ENCODE measurements at places on chromosomes 16 and 17.

- DNase-seq, result no peak
Observed at GRCh38 chr17:76995387-76996105, 127.3 kb downstream of the MGAT5B start.

GRCh38 chr16:67534431-67534830 is 5.8 kb downstream of the RIPOR1 start:
- no peak for DNase-seq

DNA sequence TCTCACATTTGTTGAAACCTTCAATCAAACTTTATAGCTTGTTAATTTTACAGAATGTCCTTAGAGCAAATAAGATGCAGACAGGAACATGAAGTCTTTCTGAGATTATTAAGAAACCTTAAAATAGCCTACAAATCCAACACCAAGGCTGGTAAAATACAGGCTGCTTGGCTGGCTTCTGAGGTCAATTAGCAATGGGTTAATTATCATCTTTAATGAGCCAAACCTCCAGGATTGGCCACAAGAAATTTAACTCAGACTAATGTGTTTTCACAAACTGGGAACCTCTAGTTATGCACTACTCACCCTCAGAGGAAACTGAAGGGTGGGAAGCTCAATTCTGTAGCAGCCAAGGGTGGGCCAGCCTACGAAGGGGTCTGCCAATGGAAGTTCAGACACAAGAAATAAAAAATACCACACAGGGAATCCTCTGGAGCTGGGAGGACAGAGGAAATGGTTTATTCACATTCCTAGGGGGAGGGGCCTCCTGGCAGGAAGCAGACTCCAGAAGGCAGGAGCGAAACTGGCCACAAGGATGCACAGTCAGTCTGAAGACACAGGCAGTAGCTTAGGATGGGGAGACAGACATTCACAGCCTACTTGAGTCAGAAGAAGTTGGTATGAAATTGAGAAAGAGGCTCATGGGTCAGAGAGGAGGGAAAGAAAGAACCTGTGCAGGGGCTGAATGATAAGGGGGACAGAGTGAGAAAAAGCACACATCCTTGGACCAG is 36.1 kb downstream of the HIC1 start:
- no peak for DNase-seq

- no peak for DNase-seq
Observed at GRCh38 chr17:65920996-65921395, 270.9 kb downstream of the CEP112 start.

- no peak for DNase-seq
Observed at GRCh38 chr16:27285676-27286196, 17.2 kb upstream of the NSMCE1 start.

- DNase-seq, result no peak
Observed at GRCh38 chr17:70420861-70421445, 251.6 kb downstream of the KCNJ2 start.

- DNase-seq, result no peak
Observed at GRCh38 chr16:84020353-84020752, 22.2 kb downstream of the SLC38A8 start.

DNA sequence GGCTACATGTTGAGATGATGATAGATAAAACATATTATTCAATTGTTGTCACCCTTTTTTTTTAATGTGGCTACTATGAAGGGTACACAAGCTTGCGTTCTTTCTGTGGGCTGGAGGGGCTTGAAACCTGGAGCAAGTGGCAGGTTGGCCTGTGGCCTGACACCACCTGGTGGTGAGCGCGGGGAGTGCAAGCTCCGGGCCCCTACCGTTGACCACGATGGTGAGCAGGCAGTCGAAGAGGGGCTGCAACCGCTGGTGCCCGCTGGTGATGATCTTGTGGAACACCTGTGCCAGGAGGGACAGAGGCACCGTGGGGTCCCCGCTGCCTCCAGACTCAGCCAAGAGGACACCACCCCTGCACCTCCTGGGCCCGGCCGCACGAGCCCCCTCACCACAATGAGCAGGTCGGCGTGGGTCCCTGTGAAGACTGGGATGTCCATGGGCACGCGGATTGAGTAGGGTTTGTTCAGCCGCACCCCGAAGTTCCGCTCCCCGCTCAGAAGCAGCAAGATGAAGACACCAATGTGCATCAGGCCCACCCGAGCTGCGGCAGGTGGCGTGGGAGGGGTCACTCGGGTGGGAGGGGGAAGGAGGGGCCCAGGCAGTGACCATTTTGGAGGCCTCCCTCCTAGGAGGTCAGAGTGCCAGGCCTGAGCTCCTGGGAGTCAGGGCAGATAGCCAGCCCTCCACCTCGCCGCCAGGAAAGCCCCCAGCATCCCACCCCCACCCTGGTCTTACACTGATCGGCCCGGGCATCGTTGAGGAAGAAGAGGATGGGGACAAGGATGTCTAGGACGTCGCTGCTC is 14.4 kb downstream of the HID1 start:
- no peak for DNase-seq

- DNase-seq, result no peak
Observed at GRCh38 chr16:64754279-64754678, 367.6 kb downstream of the CDH11 start.

DNA sequence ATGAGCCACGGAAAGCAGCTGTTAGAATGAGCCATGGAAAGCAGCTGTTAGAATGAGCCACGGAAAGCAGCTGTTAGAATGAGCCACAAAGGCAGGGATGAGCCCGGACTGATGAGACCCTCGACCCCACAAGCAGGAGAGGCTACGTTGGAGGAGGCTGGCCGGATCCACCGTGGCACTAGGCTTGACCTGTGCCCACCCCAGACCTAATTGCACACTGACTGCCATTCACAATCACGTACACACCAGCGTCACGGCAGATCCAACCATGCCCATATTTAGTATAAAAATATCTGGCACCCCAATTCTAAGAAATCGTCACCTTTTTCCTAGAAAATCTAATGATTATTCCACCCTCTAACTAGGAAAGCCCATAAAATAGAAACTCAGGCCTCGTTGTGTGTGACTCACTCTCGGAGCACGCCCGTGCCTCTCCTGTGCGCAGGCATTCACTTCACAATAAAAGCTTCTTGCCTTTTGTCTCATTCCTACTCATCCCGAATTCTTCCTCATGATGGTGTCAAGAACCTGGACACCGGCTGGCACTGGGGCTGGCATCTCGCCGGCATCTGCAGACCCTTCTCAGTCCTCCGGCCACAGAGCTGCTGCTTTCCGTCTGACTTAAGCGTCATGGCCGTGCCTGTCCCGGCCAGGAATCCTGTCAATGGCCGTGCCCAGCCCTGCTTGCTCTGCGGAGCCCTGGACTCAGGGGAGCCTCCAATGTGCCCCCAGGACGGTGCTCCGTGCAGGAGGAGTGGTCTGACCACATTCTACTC is 5.5 kb upstream of the SECTM1 start:
- DNase-seq, result no peak

GRCh38 chr16:85750146-85750826 is 610 bp downstream of the C16orf74 start:
- no peak for DNase-seq

- DNase-seq, result no peak
Observed at GRCh38 chr17:55224746-55225145, 40.0 kb upstream of the HLF start.

DNA sequence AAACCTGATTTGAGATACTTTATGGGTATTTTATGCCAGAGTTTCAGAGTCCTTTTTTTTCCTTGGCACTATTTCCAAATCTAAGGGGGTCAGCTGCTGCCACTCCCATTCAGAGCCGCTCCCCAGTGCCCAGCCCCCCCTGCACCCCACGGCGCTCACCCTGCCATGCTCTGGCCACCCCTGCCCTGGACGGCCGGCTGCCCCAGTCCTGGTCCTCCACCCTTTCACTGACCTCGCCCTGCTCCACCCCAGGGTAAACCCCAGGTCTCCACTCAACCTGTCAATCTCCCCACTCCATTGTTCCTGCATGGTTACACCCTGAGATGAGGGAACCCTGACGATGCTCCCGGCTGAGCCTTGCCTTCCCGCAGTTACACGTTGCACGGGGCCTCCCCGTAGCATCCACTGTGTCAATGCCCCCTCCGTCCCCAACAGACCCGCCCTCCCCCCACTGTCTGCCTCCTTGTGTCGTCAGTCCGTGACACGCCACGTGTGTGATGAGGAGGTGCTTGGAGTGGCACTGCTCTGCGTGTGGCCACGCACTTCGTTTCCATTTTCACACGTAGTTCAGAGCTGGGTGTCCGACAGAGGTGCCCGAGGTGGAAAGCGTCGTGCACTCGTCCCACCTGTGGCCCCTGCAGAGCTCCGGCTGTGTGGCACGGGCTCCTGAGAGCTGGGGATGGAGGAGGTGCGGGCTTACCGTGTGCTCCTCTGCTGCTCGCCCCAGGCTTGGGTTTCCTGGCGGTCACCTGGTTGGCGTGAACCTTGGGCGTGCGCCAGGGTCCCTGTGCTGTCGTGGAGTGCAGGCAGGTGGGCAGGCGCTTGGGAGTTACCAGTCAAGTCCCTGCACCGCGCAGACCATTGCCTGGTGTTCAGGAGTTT is 116.5 kb downstream of the BANP start:
- DNase-seq, result no peak

GRCh38 chr16:14549789-14550153 is 80.3 kb downstream of the PARN start:
- DNase-seq, result no peak

DNA sequence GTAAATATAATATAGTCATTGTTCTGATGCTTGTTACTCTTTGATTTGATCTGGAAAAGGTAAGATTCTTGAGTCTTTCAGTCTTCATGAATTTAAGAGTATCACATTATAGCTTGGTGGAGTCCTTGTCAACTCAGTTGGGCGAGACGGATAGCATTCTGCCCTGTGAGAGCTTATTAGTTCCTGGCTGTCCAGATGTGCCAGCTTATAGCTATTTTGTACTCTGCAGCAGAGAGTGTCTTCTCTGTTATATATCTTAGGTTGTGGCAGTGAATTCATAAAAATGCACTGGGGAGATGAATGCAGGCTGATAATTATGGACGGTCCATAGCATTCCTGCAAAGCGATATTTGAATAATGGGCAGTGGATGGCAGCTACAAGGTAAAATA is 51.0 kb upstream of the CRISPLD2 start:
- no peak for DNase-seq

- DNase-seq, result no peak
Observed at GRCh38 chr17:74529243-74529642, 2.0 kb downstream of the CD300LB start.

- DNase-seq, result no peak
Observed at GRCh38 chr17:73814075-73814474, 169.8 kb upstream of the SDK2 start.

GRCh38 chr17:82887255-82888164 is 47.7 kb upstream of the ZNF750 start:
- no peak for DNase-seq

DNA sequence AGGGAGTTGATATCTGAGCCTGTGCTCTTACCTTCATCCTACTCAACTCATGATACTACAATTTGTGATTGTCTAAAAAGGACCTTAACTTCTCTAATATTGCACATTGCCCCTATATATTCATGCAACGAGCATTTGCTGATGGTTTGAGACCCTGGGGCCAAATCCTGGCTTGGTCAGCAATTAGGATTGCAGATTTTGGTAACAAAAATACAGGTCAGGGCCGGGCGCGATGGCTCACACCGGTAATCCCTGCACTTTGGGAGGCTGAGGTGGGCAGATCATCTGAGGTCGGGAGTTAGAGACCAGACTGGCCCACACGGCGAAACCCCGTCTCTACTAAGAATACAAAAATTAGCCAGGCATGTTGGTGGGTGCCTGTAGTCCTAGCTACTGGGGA is 35.4 kb upstream of the HAPSTR1 start:
- DNase-seq, result no peak

DNA sequence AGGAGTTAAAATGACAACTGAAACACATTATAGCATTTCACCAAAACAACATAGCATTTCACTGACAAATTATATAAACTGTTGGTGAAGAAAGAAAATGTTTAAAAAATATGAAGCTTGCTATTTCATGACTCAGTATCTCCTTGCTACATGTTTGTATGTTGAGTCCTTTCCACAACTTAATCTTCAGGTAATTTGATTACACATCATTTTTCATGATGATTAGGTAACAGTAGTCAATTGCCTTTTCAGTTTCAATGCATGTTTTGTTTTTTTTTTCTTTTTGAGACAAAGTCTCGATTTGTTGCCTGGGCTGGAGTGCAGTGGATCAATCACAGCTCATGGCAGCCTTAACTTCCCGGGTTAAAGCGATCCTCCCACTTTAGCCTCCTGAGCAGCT is 177.8 kb upstream of the PMFBP1 start:
- DNase-seq, result no peak

DNA sequence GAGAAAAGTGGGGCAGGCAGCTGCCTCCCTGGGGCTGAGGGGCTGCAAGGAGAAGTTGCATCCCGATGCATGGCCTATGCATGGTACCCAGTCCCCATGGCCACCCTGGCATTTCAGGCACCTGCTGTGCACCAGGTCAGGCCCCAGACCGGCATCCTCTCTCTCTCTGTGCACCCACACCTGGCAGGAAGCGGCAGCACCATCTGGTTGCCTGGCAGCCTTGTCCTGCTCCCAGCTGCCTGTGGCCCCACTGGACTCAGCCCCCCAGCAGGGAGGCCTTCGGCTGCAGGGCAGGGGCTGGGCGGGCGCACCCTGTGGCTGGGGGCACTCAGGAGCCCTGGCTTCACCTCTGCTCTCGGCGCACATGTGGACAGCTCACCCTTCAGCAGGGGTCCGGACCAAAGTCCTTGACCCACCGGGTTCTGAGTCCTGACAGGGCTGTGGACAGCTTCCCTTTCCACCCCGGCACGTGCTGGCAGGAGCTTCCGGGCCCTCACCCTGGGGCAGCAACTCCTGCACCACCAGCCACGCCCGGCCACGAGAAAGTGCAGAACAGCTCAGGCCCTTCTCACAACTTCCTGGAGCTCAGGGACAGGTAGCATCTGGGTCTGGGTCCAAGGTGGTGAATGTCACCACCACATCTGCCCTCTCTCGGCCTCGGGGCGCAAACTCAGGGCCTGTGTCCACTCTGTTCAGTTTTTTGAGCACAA is 36.7 kb downstream of the CTU2 start:
- DNase-seq, result no peak

DNA sequence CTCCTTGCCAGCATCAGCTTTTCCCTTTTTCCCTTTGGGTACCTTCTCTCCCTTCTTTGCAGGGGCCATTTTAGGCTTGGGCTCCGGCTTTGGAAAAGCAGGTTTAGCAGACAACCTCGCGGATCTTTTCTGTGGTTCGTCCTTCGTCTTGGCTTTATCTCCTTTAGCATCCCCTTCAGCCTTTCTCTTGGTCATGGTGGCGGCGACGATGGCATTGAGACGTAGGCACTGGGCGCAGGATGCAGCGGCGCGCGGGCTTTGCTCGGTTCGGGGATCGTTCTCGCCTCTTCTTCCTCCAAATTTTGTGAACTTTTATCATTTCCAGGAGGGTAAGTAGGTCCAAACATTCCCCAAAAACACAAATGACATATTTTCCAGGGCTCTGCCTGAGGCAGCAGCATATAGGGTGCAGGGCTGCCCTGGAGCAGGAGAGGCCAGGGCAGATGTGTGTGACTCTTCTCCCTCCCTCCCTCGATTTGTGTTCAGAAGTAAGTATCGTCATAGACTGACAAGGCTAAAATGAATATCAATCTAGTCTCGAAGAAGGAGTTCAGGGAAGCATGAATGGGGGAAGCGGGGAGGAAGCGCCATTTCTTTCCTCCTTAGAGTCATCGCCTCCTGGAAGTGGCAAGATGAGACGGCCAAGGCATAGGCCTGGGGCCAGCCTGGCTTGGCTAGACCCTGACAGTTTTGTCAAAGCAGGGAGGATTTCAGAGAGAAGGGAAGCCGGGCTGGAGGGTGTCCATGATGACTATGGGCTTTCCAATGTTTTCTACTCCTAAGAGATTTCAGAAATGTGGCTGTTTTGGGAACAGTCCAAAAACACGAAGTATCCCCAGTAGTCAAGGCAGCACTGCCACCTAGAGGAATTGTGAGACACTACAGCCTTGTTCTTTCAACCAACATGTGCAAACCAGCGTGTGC is 13.2 kb downstream of the CHCT1 start:
- DNase-seq, result peak; percentile 22

GRCh38 chr16:12778726-12779125 is 25.0 kb downstream of the CPPED1 start:
- DNase-seq, result no peak

All from NCI-H1048 (cell line).